ENCODE measurements at places on chromosomes 13 and 19. TPM values are rescaled to one million over a fixed set of nuclear protein-coding genes. Genes with fewer than 3 reads are reported as not detected.

DNA sequence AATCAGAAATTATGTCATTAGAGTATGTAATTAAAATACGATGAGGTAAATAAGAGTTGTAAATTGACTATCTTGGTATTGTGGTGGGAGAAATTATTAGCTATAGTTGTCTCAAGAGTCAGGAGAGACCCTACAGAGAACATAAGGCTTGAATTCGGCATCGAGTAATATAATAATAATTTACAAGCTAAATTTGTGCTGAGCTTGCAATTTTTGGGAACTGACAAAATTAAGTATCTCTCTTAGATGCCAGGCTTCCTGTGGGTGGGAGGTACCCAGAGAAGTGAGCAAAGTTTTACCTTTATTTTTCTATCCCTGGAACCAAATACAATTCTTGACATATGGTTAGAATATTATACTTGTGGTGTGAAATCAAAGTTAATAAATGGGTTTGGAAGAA, 1637.0 kb downstream of the EFNB2 start:
- H3K27me3 ChIP-seq, result no peaks in the 10 kb centered on the region
- H3K4me3 ChIP-seq, result no peak overlapping the region
- no peak for DNase-seq
- H3K4me1 ChIP-seq, result no peaks in the 10 kb centered on the region

GRCh38 chr13:29543230-29544215, 52.0 kb downstream of the SLC7A1 start:
- no peaks in the 10 kb centered on the region for H3K4me1 ChIP-seq
- H3K4me3 ChIP-seq, result no peak overlapping the region
- no peaks in the 10 kb centered on the region for H3K36me3 ChIP-seq
- no peak overlapping the region for H3K27ac ChIP-seq
- H3K27me3 ChIP-seq, result no peaks in the 10 kb centered on the region

CTXN1 gene
- total RNA-seq, result 8.5 TPM

GRCh38 chr19:46376241-46377153, 29.6 kb downstream of the PPP5C start:
- H3K27ac ChIP-seq, result peak overlapping the region; percentile 71
- peaks cover 50% of the 10 kb centered on the region for H3K36me3 ChIP-seq
- DNase-seq, result no peak
- H3K4me3 ChIP-seq, result no peak overlapping the region

CFAP97D2 gene
- total RNA-seq, result not detected

DGKH gene
- total RNA-seq, result 17.1 TPM
